Renal cortical epithelial cell (primary cell): ENCODE measurements at places on chromosomes 13 and 19. TPM values are rescaled to one million over a fixed set of nuclear protein-coding genes. Genes with fewer than 3 reads are reported as not detected.

The SYCN gene
- not detected in 2 replicates for total RNA-seq

The GNA15 gene
- total RNA-seq = 2.1 TPM in 1 of 2 replicates, not detected in the other

DNA sequence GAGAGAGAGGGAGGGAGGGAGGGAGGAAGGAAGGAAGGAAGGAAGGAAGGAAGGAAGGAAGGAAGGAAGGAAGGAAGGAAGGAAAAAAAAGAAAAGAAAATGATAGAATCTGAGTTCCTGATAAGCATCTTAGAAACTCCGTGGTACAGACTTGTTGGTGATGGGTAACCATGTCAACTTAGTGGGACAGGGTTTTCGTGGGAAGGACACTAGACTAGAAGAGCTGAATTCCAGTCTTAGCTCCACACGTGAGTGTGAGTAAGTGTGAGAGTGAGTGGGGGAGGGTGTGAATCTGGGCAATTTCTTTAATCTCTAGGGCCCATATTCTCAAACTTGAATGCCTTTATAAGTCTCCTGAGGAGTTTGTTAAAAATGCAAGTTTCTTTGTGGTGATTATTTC lies 35.0 kb downstream of the PABPC3 start:
- DNase-seq = no peak

The KISS1R gene
- not detected in 2 replicates for total RNA-seq

The PLPP2 gene
- total RNA-seq = 15.4 and 70.8 TPM in 2 replicates

- DNase-seq = no peak
Observed at GRCh38 chr19:38062959-38063761, 156.2 kb downstream of the SIPA1L3 start.

The OR4F17 gene
- total RNA-seq = not detected in 2 replicates

GRCh38 chr19:39142630-39143029 lies 17.0 kb downstream of the PAK4 start:
- DNase-seq = no peak

- DNase-seq = no peak
Observed at GRCh38 chr19:6101991-6102390, 8.3 kb downstream of the RFX2 start.

The FSD1 gene
- total RNA-seq = 1.0 and 5.6 TPM in 2 replicates

The FBXO46 gene
- total RNA-seq = 4.5 and 9.0 TPM in 2 replicates

DNA sequence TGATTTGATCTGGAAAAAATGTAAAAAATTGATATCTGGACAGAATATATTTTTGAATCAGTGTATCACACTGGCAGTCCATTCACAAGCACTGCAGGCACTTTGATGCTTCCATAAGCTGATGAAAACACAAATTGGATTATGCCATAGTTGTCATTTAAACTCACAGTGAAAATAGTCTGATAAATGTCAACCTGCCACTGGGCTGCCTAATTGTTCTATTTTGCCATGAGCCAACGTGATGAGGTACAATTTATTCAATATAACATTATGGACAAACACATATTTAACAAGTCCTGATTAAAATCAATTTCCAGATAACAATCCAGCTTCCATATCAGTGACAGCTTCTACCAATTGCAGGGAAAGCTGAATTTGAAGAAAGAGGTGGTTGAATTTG lies 1244.9 kb downstream of the EFNB2 start:
- DNase-seq = no peak

DNA sequence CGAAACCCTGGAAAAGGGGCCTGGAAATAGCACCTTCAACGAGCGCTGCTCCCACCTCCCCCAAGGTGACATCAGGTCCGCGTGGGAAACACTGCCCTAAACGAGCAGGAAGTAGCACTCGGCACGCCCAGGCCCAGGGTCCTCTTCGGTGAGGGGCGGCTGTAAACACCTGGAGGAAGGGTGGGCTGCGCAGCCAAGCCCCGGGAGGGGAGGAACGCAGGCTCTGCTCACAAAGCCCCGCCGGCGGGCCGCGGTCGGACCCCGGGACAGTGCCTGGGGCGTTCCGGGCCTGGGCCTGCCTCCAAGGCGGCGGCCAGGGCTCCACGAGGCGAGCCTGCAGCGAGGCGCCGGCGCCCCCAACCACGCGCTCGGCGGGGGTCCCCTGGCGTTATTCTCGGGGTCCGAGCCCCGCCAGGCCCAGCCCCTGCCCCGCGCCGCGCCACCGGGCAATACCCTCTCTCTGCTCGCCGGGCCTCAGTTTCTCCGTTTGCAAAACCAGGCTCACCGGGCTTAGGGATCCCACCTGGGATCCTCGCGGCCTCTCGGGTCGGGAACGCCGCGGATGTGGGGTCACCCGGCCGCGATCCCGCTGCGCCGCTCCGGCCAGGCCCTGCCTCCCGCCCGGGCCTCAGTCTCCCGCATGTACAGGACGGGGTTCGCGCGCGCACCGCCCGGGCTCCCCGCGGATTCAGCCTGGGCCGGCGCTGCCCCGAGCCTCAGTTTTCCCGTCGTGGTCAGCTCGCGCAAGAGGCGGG lies 630 bp downstream of the RNF126 start:
- peak; percentile 27 for DNase-seq

- no peak for DNase-seq
Observed at GRCh38 chr13:112066624-112067004, 335 bp upstream of the SOX1 start.

DNA sequence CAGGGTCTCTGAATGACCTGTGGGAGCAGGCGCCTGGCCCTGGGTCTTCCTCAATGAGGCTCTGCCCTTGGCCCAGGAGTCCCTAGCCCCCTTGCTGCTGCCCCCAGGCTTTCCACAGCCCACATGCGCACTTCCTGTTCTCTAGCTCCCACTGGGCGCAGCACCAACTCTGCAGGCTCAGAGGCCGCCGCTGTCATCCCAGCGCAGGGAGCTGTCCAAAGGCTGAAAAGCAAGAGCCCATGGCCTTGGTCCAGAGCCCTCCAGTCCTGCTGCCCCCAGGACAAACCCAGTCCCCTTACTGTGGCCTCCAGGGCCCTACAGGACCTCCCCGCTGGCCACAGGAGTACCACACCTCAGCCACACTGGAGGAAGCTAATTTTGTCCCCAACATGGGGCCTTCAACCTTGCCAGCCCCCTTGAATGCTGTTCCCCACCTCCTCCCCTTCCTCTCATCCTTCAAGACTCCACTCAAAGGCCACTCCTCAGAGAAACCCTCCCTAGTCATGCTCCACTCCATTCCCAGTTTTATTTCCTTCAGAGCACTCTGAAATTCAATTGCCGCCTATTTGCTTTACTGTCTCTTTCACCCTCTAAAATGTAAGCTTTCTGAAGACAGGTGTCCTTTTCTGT lies 8.0 kb upstream of the POU2F2 start:
- peak; percentile 36 for DNase-seq

- no peak for DNase-seq
Observed at GRCh38 chr13:36509369-36509768, 77.1 kb downstream of the CCNA1 start.

DNA sequence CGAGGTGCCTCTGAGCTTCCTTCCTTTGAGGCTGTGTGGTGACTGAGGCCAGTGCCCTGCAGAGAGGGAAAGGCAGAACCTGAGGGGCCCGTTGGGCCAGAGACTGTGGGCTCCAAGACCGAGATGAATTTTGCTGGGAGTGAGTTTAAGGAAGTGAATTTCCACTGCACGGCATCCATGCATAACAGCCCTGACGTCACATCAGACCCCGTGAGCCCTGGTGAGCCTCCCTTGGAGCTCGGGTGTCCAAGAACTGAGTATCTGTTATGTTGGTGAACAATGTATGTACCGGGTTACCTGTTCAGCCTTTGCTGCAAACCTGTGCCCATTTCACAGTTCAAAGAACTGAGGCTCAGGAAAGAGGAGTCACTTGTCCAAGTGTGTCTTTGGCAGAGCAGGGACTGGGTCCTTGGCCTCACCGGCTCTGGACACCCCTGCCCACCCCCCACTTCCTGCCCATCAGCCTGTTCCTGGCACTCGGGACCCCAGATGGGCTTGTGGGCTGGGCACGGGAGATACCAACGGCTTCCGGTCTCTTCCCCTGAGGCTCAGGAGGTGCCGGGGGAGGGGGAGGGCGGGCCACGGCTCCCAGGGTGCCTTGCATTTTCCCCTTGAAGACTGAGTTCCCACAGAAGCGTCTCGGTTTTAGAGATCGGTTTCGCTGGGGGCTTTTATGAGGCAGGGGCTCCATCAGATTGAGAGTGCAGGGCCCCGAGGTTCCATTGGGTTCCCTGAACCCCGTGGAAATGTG lies 33.7 kb downstream of the NFILZ start:
- no peak for DNase-seq

The ZNF296 gene
- total RNA-seq = 0.65 TPM in 1 of 2 replicates, not detected in the other

- DNase-seq = no peak
Observed at GRCh38 chr13:40994581-40995230, 24.4 kb downstream of the ELF1 start.

The INAFM1 gene
- 1.4 and 1.8 TPM in 2 replicates for total RNA-seq

The ZNF211 gene
- total RNA-seq = 7.8 and 17.2 TPM in 2 replicates

GRCh38 chr19:44738603-44739558 lies 9.6 kb upstream of the BCL3 start:
- peak; percentile 77 for DNase-seq

DNA sequence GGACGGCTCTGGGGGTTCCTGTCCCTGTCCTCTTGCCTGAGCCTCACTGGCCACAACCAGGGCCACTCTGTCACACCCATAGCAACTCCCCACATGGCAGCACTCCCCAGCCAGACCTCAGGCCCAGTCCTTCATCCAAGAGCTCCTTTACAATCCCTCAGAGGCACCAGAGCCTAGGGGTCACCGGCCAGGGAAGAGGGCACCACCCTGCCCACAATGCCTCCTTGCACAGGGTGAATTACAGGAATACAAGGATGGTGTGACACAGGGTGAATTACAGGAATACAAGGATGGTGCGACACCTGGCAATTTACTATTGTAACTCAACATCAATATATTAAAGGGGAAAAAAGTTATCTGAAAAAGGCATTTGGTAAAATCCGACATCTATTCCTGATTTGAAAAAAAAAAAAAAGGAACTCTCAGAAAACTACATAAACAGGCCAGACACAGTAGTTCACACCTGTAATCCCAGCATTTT lies 16.5 kb downstream of the MIER2 start:
- no peak for DNase-seq

- DNase-seq = peak; percentile 98
Observed at GRCh38 chr19:45677351-45678230, 9.6 kb downstream of the GIPR start.

DNA sequence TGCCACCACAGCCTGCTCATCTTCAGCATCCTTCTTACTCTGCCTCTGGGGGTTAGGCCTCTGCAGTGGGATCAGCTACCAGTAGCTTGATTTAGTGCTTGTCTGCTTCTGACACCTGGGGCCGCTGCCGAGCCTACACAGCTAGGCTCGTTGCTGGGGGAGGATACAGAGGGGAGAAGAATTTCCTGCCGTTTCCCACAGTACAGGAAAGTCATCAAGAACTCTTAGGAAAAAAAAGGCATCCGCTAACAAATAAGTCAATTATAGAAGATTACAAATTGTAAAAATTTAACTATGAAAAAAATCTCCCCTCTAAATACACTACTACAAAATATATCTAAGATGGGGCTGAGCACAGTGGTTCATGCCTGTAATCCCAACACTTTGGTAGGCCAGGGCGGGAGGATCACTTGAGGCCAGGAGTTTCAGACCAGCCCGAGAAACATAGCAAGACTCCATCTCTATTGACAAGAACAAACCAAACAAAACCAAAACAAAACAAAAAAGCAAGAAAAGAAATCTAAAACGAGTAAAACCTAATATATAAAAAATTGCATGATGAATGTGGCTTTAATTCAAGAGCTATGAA lies 26.7 kb downstream of the LATS2 start:
- peak; percentile 47 for DNase-seq

GRCh38 chr13:42814868-42815267 lies 33.5 kb downstream of the FAM216B start:
- DNase-seq = peak; percentile 64

GRCh38 chr19:9839415-9839814 lies 4.3 kb downstream of the PIN1 start:
- DNase-seq = no peak

- no peak for DNase-seq
Observed at GRCh38 chr19:4358709-4359626, 15.6 kb downstream of the MPND start.

DNA sequence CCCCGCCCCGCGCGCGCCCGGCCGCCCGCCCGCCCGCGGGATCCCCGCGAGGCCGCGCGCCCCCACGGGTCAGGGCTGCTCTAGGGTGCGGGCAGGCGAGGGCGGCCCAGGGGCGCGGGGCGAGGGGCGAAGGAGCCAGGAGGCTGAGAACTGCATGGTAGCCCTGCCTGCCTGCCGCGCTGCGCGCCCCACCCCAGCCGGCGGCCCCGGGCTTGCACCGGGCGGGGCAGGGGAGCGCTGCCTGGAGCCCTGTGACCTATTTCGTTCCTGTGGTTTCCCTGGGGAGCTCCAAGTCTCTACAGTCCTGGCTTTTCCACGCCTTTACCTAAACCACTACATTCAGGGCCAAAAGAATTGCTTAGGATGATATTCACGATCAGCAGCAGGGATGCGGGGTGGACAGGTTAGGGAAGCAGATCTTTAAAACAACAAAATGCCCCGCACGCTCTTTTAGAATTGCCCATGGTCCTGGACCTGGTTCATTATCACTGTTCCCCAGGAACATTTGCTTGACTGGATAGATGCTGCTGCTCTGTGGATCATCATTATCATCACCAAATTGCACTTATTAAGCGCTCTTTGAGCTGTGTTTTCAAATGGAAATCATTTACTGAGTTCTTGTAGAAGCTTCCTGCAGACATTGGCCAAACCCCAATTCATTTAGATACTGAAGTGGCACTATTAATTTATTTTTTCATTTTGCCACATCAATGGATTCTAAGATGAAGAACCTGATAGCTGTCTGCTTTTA lies 421 bp upstream of the GPR12 start:
- DNase-seq = no peak

The CEACAM8 gene
- not detected in 2 replicates for total RNA-seq

The ZNF665 gene
- total RNA-seq = 1.4 and 5.4 TPM in 2 replicates

- DNase-seq = peak; percentile 12
Observed at GRCh38 chr19:16001481-16002312, 52.9 kb downstream of the OR10H4 start.
